Right hindlimb (tissue), 1 donor: ENCODE measurements at places on chromosomes 3 and 15.

DNA sequence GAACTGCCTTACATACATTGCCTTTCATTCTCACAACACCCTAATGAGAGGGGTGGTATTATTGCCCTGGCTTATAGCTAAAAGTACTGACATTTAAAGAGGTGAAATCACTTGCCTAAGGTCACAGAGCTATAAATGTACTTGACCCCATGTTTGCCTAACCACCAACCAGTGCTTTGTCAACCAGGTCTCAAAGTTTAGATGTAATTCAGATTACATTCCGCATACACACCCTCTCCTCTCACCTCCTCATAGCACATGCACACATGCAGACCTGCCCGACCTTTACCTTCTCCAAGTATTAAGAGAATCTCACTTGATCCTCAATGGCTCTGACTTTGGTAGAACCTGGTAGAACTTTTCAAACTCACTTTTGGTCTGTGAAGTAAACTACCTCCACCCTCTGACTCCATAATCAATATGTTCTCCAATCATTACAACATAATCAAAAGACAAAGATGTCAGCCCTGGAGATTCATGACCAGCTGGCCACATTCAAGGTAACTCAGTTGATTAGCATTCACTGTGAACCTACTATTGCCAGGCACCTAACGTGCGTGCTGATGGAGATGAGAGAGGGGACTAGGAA, 63.2 kb upstream of the HES1 start:
- DNase-seq, result no peak

- DNase-seq, result no peak
These were observed 9.6 kb upstream of the NTRK3 start for GRCh38 chr15:88266170-88266569.

GRCh38 chr3:29515451-29515850, 234.6 kb downstream of the RBMS3 start:
- DNase-seq, result no peak

GRCh38 chr15:73331991-73332925, 36.5 kb downstream of the HCN4 start:
- no peak for DNase-seq

- peak; percentile 42 for DNase-seq
These were observed 127.9 kb downstream of the SLC25A26 start for GRCh38 chr3:66348704-66349103.

DNA sequence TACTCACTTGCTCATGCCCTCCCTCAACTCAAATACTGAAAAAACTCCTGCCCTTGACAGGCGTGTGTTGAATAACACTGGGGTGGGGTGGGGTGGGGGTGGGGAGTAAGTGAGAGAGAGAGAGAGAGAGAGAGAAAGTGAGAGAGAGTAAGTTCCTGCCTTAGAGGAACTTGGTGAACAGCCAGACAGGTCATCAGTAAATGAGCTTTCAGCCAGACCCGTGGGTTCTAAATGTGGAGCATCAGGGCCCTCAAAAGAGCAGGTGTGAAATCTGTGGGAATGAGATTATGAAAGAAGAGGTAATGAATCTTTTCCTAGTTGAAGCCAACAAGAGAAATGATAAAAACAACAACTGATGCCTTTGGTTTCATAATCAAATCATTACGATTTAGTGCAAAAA, 134.4 kb upstream of the FAM3D start:
- DNase-seq, result no peak

GRCh38 chr15:58391088-58391487, 40.7 kb upstream of the LIPC start:
- no peak for DNase-seq

- no peak for DNase-seq
These were observed 51.2 kb downstream of the SETD5 start for GRCh38 chr3:9448643-9449042.

GRCh38 chr3:5479229-5479799, 291.8 kb downstream of the EDEM1 start:
- no peak for DNase-seq

DNA sequence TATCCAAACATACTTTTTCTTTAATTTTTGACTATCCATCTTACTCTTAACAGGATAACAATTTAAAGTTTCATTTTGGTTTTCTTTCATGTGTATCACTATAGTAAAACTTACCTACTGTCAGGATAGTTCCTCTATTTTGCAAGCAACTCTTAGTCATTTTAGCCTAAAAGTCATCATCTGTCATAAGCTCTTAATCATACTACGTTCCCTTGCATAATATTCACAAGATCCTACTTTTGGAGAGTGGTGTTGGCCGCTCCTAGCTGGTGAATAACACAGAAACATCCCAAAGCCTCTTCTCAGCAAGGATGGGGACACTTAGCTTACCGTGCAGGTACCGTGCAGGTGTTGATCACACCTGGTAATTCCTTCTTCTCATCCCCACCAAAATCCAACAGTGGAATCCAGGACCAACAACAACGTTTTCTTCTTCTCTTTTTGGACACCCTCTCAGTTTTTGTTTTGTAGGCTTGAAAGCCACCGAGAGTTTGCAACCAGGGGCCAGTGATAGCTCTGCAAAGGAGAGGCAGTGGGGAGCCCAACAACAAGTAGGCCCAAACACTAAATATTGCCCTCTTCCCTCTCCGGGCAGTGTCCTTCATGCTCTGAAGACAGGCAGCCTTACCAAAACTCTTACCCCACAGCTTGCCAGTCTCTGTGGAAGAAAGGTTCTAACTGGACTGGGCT, 433 bp downstream of the FILIP1L start:
- DNase-seq, result no peak

DNA sequence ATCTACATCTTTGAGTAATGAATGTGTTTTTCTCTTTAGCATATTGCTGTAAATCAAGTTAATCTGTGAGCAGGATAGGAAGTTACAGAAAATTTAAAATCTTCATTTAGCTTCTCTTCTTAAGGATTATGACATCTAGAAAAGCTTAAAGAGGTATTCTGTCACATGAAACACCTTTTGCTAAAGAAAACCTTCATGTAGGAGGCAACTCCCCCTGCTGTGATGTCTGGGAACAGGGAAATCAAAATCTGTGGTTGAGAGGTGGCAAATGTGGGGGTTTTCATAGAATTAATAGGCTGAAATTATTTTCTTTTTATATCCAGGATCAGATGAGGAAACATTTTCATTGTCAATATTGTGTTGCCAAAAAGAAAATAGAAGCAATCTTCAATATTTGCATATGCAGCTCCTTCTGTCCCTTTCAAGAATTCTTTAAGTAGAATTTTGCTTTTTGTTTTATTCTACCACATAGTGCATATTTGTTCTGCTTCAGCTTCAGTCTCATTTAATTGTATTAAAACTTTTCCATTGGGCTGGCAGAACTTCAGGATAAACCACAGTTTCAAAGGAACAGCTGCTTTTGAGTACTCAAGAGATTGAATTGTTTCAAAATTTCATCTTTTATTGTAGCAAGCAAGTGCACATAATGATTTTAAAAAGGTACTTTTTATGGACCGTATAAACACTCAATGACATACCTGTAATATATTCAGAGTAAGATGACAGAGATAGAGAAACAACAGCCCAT, 128.4 kb downstream of the RAP2B start:
- DNase-seq, result no peak

DNA sequence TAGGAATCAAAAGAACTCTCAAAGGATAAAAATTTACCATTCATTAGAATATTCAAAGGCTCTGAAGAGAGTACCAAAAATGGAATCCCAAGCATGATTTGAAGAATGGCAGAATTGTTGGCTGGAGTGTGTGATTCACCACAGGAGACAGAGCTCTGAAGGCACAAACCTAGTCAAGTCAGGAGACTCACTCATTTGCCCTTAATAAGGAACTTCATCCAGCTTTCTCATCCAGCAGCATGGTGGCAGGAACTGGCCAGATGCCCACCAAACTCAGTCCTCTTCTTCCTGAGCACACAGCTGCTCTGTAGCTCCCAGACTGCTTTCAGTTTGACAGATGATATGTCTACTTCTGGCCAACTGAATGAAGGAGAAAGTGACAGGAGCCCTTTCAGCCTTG, 16.5 kb upstream of the HEG1 start:
- DNase-seq, result no peak

GRCh38 chr3:145006271-145006670, 1034.6 kb downstream of the DIPK2A start:
- no peak for DNase-seq

GRCh38 chr15:31156226-31156625, 54.7 kb upstream of the TRPM1 start:
- DNase-seq, result no peak

- peak; percentile 71 for DNase-seq
These were observed 6.3 kb upstream of the SMAD3 start for GRCh38 chr15:67059127-67059553.

DNA sequence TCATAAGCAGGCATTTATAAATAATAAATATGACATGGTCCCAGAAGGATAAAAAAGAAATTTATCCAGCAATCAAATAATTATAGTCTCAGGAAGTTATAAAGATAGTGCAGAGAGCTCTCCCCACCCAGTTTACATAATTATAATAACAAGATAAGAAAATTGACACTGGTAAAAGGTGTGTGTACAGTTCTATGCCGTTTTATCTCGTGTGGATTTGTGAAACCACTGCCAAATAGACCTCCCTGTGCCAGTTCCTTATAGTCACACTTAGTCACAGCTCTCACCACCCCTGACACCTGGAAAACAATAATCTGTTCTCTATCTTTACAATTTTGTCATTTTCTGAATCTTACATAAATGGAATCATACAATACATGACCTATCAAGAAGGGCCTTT, 320.1 kb downstream of the KBTBD8 start:
- DNase-seq, result no peak

DNA sequence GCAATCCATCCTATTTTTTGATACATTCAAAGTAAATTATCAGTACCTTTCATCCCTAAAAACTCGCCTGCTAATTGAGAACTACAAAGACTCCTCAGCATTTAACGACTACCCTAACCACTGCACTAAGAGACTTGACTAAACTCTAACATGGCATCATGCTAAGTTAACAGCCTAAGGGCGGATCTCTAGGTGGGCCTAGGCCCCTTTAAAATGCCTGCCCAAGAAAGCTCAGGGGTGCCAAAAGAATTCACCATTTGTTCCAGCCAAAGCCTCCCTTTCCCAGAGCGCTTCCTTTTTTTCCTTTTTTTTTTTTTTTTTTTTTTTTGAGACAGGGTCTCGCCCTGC, 568 bp upstream of the NEK4 start:
- no peak for DNase-seq

DNA sequence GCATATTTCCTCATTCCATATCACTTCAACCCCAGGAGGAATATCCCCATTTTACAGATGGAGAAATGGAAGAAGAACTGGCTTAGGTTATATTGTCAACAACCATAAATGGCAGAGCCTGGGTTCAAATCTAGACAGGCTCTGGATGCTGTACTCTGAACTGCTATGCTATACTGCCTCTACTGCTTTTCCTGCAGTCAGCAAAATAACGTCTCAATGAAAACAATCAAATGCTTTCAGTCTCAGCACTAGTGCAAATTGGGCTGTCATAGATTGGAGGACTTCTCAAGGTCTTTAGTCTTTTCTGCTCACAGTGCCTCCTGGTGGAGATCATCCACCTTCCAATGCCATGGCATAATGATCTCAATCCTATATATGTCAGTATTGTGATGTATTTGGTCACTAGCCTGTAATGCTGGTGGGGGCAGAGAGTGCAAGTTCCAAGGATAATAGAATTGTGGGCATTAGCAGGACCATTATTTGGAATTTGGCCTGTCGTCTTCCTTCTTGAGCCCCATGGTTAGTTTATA, 285.0 kb downstream of the CLSTN2 start:
- no peak for DNase-seq
